WERI-Rb-1 (cell line): ENCODE measurements at places on chromosomes 7 and 10.

DNA sequence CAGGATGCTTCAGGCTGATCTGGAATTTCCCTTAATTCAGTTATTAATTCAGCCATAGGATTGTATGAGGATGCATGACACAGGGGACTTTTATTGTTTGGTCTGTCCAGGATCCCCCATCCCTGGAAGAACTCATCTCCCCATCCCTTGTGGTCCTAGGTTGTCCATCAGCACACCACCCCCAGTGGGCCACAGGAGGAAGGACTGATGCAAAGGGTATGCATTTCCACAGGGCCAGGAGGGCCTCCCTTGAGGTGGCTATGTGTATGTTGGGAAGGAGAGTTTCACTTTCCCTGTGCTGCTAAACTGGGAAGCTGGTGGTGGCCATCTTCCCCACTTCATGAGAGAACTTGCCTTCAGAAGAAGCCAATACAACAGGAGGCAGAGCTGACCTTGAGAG, 44.6 kb upstream of the GRB10 start:
- no peak for DNase-seq

GRCh38 chr7:24778543-24779282, 21.4 kb upstream of the GSDME start:
- peak; percentile 51 for DNase-seq

DNA sequence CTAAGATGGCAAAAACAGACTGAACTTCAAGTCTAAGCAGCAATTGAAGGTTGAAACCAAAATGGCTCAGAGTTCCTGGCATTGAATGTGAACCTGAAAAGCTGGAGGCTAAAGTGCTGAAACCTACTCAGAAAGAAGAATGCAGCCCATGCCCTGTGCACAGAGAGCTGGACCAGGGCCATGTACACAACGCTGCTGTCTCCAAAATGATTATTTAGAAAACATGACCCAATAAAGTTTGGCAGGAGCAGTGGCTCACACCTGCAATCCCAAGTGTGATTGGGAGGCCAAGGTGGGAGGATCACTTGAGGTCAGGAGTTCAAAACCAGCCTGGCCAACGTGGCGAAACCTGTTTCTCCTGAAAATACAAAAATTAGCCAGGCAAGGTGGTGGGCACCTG, 158.9 kb downstream of the AKR1D1 start:
- DNase-seq = no peak

DNA sequence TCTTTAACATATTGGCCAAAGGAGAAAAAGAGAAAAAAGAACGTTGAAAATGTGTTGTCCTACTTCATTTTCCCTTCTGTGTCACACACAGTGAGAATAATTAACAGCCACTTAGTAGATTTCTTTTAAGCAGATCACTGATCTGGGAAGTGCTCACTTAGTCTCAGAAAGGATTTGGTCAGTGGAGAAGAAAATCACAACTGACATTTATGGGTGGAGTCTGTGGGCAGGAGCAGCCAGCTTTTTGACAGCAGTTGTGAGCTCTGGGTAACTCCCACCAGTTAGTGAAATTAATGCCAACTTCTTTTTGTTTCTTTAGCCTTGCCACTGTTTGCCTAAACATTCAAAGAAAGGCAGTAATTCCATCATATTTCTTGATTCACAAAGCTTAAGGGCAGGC, 49.7 kb downstream of the CDK14 start:
- DNase-seq = peak; percentile 76

GRCh38 chr10:84846658-84847316, 518.4 kb downstream of the CCSER2 start:
- DNase-seq = no peak

GRCh38 chr10:119652361-119652730, 1.2 kb downstream of the BAG3 start:
- DNase-seq = no peak

DNA sequence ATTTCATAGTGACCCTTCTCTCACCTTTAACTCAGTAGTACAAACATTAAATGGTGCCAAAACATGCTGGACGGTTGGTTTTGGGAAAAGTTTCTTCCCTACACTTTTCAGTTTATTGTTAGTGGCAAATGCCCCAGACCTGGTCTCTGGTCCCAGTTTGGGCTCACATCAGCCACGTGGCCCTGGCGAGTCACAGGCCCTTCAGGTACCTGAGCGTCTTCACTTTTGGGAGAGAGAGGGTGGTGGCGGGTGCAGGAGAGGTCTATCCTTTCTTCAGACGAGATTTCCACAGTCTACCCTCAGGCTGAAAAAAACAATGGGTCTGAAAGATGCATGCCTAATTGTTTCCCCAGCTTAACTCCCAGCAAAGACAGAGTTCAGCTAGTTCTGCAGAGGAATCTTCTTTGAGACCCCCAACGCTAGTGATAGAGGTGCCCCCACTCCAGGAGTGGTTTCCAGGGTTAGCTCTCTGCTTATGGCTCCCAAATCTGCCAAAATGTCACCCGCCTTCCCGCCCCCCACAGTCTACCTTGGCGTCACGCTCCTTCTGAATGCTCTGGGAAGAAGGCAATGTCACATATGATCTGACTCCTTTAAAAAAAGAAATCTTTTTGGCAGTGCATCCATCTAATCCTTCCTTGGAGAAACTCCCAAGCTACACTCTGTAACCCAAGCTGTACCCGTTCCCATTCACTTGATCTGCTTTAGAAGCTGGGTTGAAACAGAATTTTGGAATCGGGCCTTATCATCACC, 384.8 kb upstream of the FOXK1 start:
- DNase-seq = no peak

DNA sequence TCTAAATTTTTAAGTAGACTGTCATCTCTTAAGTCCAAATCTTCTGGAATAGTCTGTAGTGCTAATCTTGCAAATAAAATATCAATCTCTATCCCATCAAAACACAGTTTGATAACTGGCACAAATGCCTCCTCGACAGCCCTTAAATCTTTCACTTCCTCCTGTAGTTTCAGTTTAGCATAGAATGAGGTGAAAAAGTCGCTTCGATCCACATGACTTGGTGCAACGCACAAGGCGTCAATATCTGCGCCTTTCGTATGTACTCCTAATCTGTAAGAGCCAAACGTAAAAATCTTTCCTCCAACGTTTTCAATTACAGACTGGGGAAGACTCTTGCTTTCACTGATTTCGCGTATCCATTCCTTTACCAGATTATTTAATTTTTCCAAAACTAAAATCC, 603 bp downstream of the PAPOLB start:
- no peak for DNase-seq

- DNase-seq = no peak
These were observed 21.7 kb upstream of the ST8SIA6 start for GRCh38 chr10:17476073-17476472.

DNA sequence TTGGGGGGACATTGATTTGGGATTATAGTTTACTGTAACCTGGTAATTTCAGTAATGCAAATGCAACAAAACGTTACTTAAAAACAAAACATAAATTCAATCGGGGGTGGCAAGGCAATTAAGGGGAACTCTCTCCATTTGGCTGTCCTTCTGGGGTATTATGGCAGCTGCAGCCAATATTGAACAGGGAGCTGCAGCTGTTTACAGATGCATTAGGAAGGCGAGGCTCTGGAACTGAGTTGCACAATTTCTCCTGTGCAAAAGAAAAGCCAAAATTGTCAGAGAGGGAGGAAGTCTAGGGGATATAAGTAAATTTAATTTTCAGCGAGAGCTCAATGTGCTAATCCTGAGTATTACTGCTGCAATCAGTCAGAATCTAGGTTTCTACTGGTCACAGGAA, 36.1 kb downstream of the NEUROD6 start:
- no peak for DNase-seq

DNA sequence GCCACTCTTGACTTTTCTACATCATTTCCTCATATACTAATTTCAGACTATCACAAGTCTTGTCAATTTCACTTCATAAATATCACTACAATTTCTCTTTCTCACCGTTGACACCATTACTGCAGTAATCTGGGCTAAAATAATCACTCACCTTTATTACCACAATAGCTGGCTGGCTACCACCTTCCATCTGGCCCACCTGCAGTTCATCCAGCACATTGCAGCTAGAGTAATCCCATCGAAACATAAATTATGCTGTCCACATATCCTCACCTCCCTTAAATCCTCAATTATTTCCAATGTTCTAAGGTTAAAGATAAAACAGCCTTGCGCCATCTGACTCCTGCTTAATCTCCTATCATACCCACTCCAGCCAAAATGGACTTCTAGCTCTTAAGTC, 16.0 kb downstream of the DGKB start:
- peak; percentile 77 for DNase-seq

DNA sequence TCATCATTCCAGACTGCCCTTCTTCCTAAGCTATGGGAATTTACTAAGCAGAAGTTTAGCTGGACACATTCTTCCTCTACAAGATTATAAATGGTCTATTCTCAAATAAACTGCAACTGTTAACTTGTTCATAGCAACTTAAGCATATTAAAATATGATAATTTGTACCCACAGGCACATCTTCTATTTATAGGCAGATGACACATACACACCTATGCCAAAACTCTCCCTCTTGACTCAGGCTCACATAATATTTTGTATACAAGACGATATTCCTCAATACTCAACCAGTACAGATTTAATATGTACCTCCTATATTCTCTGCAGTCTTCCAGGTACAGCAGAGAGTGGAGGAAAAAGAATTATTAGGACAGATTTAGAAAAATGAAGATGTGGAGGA, 232.7 kb upstream of the KIAA1217 start:
- DNase-seq = no peak

GRCh38 chr10:74738985-74739567, 87.3 kb upstream of the KAT6B start:
- no peak for DNase-seq

DNA sequence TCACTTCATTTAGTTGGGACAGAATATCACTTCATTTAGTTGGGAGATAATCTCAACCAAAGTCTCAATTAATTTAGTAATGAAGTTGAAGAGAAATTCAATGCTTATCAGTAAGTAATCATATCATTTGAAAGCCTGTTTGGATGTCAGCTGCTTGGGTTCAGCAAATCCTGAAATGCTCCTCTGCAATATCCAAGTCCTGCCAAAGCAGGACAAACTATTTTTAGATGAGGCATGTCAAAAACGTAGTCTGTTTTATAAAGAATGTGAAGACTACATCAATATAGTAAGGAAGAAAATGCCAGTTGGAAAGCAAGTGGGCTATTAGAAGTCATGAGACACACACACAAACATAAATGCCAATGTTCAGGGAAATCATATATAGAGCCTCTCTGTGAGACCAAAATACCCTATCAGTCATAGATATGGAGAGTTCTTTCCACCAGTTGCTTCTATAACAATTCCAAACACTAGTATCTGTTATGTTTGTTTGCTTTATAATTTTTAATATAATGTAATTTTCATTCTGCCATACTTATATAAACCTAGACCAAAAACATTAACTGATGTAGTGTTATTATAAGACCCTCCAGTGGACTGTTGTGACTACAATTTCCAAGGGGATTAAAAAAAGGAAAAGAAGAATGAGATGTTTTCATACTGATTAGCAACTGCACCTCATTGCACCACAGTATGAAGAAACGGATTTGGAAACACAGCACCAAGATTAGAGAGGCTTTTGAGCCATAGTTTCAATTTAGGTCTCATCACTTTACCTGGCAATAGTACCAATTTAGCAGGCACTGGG, 160.7 kb downstream of the LRRTM3 start:
- DNase-seq = no peak

- no peak for DNase-seq
These were observed 94.0 kb downstream of the DIP2C start for GRCh38 chr10:595473-595872.

GRCh38 chr7:149822353-149822943, 15.7 kb upstream of the ZNF862 start:
- no peak for DNase-seq

- DNase-seq = no peak
These were observed 11.9 kb upstream of the OR6V1 start for GRCh38 chr7:143040209-143040715.

GRCh38 chr7:121244120-121244870, 84.5 kb upstream of the WNT16 start:
- DNase-seq = peak; percentile 76

DNA sequence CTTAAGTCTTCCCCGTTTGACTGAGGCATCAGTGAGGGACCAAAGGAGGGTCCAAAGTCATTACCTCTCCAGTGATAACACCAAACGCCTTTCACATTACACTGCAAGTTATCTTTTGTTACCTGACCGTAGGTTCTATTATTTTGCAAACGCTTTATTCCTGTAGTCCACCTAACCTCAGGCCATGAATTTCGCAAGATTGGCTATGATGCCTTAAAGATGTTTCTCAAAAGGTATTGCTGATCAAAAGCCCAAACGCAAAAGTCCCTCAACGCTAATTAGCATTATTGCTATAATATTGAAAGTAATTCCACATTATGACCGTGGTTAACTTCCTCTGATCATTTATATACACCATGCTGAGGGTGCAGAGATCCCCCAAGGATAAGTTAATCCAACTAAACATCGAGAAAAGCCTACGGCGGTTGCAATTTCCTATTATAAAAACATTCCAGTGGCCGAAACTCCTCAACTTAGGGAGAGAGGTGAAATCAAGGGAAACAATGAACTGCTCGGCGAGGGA, 649 bp downstream of the DNA2 start:
- no peak for DNase-seq

DNA sequence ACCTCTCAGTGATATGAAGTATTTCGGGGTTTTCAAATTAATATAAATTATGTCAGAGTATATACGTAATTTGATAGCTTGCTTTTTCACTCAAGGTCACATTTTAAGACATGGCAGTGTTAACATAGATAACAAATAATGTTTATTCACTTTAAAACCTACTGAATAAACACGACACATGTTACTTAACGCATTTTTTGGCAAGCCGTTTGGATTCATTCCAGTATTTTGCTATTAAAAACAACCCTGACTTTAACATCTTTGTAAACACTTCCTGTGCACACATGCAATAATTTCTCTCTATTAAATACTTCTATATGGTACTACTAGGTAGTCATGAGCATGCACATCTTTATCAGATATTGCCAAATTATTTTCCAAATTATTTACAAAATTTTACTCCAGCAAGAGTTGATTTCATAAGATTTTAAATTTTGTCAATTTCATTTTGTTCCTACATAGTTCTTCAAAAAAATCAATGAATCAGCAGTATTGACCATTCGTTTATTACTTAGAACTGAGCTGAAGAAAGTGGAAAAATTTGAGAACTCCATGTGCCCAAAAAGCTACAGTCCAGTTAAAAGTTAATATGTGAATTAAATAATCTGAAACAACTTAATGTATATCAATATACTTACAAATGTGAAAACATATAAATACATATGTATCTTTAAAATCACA, 26.8 kb upstream of the THSD7A start:
- no peak for DNase-seq

- DNase-seq = no peak
These were observed 3.1 kb downstream of the GAD2 start for GRCh38 chr10:26219676-26220075.

DNA sequence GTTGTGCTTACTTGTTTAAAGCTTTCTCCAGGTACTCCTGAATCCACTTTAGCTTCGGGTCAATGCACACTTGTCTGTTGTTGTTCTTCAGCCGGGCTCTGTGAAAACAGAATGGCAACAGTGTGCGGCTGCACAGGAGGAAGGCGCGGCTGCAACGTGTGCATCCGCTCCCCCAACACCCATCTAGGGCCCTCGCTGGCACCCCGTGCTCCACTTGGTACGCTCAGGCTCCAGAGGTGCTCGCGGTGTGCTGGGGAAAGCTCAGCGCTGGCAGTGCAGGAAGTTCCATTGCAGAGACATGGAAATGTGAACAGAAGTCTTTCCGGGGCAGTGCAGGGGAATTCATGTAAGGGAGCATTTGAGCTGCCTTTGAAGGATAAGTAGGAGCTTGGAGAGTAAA, 6.3 kb downstream of the CXCL12 start:
- no peak for DNase-seq
